Caco-2 (cell line): ENCODE measurements at places on chromosomes 7 and 10.

DNA sequence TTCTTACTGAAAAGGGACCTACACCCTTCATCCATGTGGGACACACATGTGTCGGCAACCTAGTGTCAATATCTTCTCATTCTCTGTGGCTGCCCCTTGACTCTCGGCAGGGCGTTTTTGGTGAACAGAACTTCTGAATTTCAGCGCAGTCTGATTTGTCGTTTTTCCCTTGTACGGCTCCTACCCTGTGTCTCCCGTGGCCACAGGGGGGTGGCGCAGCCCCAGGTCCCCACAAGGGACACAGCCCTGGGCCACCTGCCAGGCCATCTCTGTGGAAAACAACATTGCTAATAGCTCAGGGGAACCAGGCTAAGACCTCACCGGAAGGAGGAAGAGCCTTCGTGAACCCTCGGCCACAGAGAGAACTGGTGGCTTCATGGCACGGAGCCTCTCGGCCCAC lies 53.1 kb upstream of the NKX6-2 start:
- no peak for DNase-seq

GRCh38 chr10:96747734-96748550 lies 27.6 kb upstream of the PIK3AP1 start:
- DNase-seq, result no peak

DNA sequence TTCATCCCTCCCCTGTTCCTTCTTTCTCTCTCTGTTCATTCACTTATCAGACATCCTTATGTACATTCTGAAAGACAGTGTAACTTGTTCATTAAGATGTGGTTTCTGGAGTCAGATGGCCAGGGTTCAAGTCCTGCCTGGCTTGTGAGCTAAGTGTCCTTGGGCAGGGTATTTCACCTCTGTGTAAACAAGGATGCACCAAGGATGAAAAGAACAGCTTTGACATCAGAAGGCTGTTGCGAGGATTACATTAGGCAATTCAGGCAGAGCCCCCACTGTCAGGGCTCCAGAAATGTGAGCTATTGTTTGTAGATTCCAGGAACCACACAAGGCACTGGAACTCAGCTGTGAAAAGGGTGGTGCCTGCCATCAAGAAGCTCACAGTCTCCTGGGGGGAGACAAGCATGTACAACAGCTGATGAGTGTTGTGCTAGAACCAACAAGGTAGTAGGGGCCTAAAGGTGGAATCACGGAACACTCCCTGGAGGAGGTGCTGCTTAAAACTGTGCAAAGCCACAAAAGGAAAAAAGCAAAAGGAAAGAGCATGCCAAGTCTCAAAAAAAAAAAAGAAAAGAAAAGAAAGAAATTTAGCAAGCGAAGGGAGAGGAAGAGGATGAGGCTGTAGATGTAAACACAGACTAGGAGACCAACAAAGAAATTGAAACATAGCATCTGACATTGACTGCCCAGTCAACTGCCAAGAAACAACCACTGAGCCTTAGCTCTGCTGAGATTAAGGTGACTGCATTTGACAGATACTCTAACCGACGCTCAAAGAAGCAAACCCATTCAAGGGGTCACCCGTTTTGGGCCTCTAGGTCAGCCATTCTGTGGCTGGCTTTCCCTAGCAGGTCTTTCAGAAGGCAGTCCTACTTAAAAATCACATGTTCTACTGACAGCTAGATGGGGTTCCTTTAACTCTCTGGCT lies 12.5 kb downstream of the PDLIM1 start:
- DNase-seq, result peak; percentile 23

- DNase-seq, result no peak
These were observed 51.4 kb upstream of the DNAJC1 start for GRCh38 chr10:22054961-22055360.

- DNase-seq, result no peak
These were observed 64.4 kb downstream of the GNAI1 start for GRCh38 chr7:80199051-80199450.

GRCh38 chr7:127194571-127194970 lies 58.2 kb downstream of the GRM8 start:
- no peak for DNase-seq

DNA sequence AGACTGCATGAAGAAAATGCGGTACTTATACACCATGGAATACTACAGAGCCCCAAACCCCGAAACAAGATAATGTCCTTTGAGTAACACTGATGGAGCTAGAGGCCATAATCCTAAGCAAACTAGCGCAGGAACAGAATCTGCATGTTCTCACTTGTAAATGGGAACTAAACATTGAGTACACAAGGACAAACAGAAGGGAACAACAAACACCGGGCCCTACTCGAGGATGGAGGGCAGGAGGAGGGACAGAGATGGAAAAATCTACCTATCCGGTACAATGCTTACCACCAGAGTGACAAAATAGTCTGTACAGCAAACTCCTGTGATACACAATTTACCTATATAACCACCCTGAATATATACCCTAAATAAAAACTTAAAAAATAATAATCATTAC lies 507.9 kb downstream of the IPMK start:
- no peak for DNase-seq

- no peak for DNase-seq
These were observed 160.9 kb upstream of the SEMA3C start for GRCh38 chr7:81079746-81080145.

- no peak for DNase-seq
These were observed 239.5 kb downstream of the ELMO1 start for GRCh38 chr7:37209195-37209594.

- no peak for DNase-seq
These were observed 234.3 kb upstream of the TEX47 start for GRCh38 chr7:89029864-89030263.

DNA sequence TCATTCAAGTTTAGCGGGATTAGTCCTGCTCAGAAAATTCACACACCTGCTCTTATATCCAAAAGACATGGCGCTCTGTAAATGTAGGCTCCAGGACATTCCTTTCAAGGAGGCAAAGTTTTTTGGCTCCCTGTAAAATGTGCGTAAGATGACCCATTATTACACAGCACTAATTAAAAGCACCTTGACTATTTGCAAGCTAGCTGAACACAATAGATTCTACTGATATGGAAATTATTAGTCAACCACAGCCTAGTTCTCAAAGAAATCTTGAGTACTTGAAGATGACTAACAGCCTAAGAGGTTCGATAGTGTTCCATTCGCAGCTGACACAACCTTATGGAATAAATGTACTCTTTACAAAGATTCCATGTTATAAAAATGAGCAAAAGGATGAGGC lies 175.2 kb downstream of the BMPER start:
- no peak for DNase-seq

DNA sequence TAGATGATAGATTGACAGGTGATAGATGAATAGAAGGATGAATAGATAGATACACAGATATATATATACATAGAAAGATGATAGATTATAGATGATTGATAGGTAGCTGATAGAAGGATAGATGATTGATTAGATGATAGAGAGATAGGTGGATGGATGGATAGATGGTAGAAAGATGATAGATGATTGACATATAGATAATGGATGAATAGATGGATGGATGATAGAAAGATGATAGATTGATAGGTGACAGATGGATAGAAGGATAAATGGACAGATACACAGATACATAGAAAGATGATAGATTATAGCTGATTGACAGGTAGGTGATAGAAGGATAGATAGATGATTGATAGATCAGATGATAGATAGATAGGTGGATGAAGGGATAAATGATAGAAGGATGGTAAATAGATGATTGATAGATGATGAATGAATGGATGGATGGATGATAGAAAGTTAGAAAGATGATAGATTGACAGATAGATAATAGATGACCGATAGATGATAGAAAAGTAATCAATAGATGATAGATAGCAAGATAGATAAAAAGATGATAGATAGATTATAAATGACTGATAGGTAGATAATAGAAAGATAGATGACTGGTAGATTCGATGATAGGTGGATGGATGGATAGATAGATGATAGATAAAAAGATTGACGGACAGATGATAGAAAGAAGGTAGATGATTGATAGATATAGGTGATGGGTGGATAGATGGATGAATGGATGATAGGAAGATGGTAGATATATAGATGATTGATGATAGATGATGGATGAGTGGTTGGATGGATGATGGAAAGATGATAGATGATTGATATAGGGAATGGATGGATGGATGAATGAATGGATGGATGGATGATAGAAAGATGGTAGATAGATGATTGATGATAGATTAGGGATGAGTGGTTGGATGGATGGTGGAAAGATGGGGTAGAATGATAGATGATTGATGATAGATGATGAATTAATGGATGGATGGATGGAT lies 80.4 kb downstream of the MICALL2 start:
- DNase-seq, result no peak

- DNase-seq, result no peak
These were observed 233.8 kb downstream of the KCNMA1 start for GRCh38 chr10:77403761-77404160.

DNA sequence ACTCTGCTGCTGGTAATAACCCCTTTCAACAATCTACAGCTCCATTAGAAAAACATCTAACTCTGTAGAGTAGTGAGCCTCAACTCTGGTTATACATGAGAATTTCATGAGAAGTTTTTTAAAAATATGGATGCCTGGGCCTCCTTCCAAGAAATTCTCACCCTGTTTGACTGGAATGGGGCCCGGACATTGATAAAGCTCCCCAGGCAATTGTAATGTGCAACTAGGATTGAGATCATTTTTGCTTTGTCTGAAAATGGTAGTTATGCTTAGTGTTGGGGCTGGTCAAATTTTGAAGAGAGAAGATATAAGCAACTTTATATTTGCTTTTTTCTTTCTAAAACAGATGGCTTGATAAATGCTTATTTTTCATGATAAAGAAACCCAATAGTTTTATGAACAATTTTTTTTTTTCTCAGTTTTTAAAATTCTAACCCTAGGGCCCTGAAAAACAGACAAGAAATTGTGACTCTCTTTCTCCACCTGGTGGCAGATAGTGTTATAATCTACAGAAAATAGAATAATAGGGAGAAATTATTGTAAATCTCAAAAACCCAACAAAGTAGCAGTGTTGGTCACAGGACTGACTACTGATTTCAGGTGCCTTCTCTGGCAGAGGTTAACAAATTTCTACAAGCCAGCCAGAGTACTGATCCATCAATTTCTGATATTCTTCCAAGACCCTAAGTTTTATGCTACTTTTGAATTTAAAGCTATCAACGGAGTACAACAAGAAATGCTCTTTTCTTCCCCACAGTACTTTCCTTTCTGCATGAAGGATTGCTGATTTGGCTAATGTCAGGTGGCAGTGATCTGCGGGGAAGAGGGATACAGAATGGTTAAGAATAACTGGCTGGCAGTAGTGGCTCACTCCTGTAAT lies 174.8 kb downstream of the DKK1 start:
- DNase-seq, result no peak

DNA sequence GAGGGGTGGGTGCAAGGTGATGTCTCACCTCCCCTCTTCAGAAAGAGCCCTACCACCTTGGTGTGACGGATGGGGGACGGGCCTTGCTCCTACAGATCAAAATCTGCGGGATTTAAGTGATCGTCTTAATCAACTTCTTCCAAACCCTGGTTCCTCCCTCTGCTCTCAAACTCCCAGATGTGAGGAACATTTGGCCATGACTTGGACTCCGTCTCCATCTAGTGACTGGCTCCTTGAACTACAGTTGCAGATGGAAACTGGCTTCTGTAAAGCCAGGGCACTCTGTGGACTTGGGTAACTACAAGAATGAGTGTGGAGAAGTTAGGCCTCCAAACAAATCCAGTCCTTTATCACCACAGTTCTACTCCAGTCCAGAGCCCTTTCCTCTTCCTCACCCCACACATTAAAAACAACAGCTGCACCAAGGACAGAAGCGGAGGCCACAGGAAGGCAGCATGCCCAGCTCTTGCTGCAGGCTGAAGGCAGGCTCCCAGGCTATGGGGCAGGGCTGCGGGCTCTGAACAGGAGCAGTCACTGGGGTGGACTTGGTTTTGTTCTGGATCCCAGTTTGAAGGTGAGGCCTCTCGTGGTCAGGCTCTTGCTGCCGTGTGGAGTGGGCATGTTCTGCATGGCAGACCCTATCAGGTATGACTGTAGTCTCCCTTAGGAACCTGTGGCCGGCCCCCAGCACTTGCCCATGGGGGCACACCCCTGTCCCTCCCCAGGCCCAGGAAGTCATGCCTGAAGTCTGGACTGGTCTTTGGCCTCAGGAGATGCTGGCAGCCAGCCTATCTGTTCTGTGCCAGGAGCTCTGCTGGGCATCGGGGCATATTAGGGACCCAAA lies 79.4 kb downstream of the VWC2 start:
- peak; percentile 59 for DNase-seq

DNA sequence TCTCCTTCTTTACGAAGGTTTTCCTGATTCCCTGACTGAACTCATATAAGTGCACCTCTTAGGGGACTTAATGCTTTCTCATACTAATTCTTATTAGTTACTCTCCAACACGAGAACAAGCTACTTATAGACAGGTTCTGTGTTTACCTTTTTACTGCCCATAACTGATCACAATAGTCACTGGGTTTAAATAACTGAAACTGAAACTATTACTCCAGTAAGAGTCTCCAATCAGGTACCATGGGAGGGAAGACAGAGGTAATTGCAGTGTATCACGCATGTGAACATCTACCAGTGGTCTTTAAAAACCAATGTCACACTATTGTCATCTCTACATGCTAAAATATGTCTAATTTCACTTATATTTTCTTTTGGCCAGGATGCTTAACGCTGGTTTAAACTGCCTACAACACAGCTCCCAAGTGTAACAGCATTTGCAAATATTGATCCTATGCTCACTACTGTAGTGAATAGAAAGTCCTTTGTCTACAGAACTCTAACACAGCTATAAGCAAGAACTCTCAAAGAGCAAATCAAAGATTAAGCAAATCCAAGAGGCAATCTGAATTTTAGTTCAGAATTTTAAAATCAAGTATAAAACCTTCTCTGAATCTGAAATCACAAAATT lies 3.6 kb downstream of the GDI2 start:
- no peak for DNase-seq

GRCh38 chr7:1103009-1103788 lies 15.3 kb downstream of the GPER1 start:
- DNase-seq, result no peak

DNA sequence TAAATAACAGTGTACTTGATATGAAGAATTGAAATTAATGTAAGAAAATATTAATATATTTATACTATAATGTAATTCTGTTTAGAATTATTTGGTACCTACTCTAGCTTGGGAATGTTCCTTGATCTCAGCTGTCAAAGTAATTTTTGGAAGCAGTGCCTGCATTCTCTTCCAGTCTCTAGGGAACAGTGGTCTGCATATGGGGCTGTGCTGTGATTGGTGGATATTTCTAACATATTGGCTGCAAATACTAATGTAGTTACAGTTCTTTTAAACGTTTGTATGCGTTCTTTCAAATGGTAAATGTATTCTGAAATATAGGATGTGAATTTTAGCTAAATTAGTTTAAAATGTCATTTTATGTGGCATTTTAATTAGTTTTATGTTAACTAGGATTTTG lies 87.2 kb downstream of the PHF14 start:
- no peak for DNase-seq
